Stimulated activated CD4-positive, alpha-beta T cell treated with anti-CD3 and anti-CD28 coated beads, Interleukin-1b, Interleukin-23, amount 100 ng/mL, for 24 hours (primary cell): ENCODE measurements at places on chromosomes 2 and 18.

- no peak for DNase-seq
Observed at GRCh38 chr2:163462993-163463392, 272.8 kb downstream of the FIGN start.

DNA sequence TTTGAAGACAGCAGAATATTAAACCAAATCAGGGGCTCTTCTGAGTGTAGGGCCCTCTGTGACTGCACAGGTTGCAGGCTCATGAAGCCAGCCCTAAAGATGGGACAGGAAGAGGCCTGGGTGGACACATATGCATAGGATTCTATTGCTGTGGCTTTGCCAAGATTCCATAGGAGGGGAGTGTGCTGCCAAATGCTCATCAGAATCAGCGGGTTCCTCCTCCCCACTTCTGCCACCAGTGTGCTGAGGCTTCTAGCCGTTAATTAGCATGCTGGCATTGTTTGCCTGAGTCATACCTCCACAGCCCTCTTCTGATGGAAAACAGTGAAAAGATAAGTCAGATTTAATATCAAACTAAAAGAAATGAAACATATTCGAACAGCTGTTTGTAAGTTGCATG is 103.9 kb upstream of the TMEFF2 start:
- DNase-seq, result no peak

- DNase-seq, result no peak
Observed at GRCh38 chr18:60684843-60685513, 312.4 kb upstream of the MC4R start.

DNA sequence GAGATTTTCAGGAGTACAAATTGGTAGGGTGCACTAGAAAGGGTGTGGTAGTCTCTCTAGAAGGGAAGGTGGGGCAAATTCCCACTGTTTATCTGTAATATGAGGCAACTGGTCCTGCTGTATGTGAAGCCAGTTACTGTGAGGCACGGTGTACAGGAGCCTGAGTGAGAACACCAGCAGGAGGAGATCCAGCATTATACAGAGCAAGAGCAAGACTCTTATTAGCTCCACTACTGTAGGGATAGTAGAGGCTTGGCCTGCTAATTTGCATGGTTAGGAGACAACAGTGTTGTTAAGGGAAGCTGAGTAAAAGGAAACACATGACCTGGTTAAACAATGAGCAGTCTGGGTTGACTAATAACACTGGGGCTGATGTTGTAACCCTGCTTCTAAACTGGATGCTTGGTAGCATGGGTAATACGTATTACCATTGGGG is 76.3 kb upstream of the WDSUB1 start:
- DNase-seq, result no peak

DNA sequence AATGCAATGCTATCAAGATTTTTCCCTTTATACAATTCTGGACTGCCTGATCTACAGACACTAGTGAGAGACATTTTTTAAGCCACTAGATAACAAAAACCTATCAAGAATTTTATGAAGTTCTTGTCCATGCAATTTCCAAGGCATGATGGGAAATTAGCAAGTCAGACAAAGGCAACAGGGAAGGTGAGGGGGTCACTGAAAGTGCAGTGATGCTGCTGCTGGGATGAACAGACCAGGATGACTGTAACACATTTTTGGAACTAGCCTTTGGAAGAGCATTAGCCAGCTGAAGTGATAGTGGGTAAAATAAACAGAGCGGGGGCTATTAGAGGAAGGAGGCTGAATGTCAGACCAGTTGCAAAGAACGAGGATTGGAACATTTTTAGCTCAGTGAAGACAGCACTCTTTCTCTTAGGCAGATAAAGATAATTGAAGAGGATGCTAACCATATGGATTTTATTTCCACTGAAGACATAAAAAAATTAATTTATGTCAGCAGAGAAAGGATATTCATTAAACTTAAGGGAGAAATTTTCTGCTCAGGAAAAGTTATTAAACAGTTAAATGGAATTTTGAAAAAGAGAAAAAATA is 17.9 kb downstream of the NRXN1 start:
- DNase-seq, result no peak

DNA sequence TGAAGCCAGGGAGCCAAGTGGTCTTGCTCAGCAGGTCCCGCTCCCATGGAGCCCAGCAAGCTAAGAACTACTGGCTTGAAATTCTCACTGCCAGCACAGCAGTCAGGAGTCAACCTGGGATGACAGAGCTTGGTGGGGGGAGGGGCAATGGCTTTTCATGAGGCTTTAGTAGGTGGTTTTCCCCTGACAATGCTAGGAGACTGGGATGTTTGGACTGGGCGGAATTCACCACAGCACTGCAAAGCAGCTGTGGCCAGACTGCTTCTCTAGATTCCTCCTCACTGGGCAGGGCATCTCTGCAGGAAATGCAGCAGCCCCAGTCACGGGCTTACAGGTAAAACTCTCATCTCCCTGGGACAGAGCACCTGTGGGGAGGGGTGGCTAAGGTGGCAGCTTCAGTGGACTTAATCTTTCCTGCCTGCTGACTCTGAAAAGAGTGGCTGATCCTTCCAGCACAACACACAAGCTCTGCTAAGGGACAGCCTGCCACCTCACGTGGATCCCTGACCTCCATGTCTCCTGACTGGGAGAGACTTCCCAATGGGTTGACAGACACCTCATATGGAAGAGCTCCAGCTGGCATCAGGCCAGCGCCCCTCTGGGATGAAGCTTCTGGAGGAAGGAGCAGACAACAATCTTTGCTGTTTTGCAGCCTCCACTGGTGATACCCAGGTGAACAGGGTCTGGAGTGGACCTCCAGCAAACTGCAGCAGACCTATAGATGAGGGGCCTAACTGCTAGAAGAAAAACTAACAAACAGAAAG is 349.7 kb upstream of the ST6GAL2 start:
- DNase-seq, result no peak

GRCh38 chr18:70535041-70535440 is 246.2 kb downstream of the SOCS6 start:
- DNase-seq, result no peak

DNA sequence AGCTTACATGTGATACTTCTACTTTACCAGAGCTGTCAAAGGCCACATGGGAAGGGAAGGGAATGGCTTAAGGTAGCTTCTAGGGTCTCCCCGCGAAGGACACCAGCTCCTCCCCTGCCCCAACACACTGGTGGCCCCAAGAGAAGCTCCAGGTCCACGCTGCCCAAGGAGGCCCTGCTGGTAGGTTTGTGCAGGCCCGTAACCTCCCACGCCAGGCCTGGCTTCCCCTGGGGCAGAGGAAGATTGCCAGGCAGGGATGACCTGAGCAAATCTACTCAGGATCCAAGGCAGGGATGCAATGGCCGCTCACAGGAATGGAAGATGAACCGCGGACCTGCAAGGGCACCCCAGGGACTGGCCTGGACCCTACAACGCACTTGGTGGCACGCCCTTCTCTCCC is 205.1 kb downstream of the MGAT5 start:
- no peak for DNase-seq

- DNase-seq, result no peak
Observed at GRCh38 chr2:173370198-173370597, 15.5 kb downstream of the CDCA7 start.
